ENCODE measurements at places on chromosomes 7 and 10.

- DNase-seq = no peak
These were observed 7.7 kb downstream of the DRGX start for GRCh38 chr10:49388161-49388560.

GRCh38 chr7:155987681-155988235 is 175.5 kb upstream of the SHH start:
- no peak for DNase-seq

GRCh38 chr7:69095649-69096048 is 502.6 kb upstream of the AUTS2 start:
- no peak for DNase-seq

- DNase-seq = no peak
These were observed 179.3 kb downstream of the HECW1 start for GRCh38 chr7:43291789-43292188.

DNA sequence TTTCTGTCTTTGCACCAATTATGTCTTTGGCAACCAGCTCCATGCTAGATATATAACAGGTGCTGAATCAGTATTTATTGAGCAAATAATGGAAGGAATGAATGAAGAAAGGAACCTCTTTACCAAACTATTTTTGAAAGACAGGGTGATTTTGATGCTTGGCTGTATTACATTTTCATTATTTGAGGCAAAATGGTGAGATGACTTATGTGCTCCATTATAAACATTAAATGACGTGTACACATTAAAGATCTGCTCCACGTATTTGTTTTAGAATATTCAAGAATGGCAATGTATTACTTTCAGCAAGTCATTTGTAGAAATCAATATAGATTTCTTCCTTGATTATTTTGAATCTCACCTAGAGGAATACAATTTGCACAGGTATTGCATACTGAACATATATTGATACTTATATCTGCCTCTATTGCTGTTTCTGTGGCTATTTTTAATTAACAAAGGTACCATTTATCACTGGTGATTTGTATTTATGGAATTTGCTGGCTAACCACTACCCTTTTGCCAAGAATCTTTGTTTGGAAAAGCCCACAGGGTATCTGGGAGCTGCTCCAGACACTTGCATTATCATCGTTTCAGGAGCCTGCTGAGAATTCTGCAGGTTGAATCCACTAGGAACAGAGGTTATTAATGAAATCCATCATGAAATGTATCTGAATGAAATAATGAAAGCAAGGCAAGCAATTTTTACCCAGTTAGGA is 92.2 kb downstream of the SEMA3C start:
- DNase-seq = no peak

GRCh38 chr10:104391150-104391968 is 37.7 kb downstream of the CFAP58 start:
- DNase-seq = no peak

GRCh38 chr10:86716466-86716865 is 40.0 kb upstream of the BMPR1A start:
- DNase-seq = no peak

GRCh38 chr7:10718768-10719167 is 254.9 kb upstream of the PHF14 start:
- DNase-seq = no peak

- no peak for DNase-seq
These were observed 54.1 kb upstream of the PSAP start for GRCh38 chr10:71905164-71905563.

GRCh38 chr7:148883266-148884048 is 634 bp downstream of the EZH2 start:
- DNase-seq = peak; percentile 64

GRCh38 chr7:101832205-101832631 is 14.8 kb downstream of the CUX1 start:
- DNase-seq = no peak

- DNase-seq = no peak
These were observed 151.5 kb downstream of the WDR11 start for GRCh38 chr10:121002586-121003205.

DNA sequence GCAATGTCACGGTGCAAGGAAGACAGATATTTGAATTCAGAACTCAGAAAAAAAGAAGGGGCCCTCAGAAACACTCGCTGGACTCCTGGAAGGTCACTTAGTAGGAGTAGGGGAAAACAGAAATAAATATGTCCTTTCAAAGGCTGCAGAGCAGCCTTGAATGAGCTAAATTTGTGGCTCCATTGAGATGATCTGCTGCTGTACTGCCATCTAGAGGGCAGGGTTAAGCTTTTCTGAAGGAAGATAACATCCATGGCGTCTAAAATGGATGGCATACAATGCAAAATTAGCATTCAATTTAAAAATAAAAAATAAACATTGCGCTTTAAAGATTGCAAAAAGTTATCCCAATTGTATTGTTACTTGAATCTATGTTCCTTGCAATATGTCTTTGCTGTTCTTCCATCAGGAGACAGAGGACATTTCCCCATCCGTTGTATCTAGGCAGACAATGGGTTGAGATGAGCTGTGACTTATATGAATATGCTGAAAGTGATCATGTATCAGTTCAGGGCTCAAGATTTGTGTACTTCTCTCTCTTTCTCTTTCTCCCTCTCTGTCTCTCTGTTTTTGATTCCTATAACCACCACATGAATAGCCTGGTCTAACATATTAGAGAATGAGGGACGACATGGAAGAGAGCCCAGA is 642.2 kb downstream of the SH2D4B start:
- no peak for DNase-seq

DNA sequence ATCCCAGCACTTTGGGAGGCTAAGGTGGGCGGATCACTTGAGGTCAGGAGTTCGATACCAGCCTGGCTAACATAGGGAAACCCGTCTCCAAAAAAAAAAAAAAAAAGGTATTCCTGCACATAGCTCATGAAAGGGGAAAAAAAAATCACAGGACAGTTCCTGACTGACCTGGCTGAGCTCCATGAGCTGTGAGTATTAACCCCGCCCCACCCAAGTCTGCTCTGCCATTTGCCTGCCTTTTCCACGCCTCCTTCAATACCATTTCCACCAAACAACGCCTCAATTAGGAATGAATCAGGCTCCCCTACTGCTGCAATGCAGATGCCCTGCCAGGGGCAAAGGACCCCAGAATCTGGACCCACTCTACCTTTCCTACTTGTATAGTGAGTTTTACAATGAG is 55.0 kb downstream of the PDIA4 start:
- no peak for DNase-seq

GRCh38 chr10:128263891-128264688 is 137.9 kb upstream of the MKI67 start:
- peak; percentile 91 for DNase-seq

GRCh38 chr10:127198721-127199120 is 2.3 kb upstream of the INSYN2A start:
- DNase-seq = no peak

- DNase-seq = no peak
These were observed 4.0 kb downstream of the BMPER start for GRCh38 chr7:33909318-33909717.

GRCh38 chr7:76054123-76055120 is 6.5 kb downstream of the MDH2 start:
- no peak for DNase-seq

GRCh38 chr7:4830176-4830575 is 31.7 kb downstream of the PAPOLB start:
- DNase-seq = peak; percentile 86

GRCh38 chr10:31274310-31274709 is 44.7 kb upstream of the ZEB1 start:
- DNase-seq = no peak

DNA sequence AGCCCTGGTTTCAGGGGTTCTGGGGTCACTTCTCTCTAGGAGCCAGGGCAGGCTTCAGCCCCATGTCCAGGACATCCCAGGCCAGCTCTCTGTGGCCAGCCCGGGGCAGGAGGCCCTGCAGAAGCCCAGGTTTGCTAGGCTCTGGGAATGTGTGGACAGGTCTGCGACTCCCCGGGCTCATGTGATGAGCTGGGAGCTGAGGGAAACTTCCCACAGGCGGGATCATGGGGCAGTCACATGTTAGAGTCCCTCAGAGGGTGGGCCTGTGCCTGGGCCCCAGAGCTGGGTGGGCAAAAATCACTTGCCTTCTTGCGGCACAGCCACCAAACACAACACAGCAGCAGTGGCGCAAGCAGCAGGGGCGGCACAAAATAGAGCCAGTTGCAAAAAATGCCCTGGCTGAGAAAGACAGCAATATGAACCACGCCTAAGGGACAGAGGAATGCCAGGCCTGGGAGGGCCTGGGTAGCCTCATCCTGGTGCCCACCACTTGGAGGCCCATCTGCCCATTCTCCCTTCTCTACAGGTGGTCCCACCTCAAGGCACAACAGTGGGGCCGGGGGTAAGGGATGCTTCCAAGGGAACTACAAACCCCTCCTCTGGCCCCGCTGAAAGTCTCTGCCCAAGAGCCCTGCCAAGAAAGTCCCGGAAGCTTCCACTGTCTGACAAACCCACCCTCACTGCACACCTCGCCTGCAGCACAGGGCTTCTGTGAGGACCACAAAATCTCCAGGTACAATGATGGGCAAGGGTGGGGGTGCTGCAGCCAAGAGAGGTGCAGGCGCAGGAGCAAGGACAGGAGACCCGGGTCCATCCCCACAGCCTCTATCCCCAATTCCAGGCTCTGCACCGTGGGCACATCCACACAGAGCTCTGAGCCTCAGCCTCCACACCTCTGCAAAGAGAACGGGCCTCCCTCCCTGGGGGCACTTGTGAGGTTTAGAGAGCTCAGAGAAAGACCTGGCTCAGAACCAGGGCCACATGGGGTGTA is 34.6 kb upstream of the ANTXRL start:
- DNase-seq = no peak

GRCh38 chr10:60138842-60139241 is 232.5 kb upstream of the CCDC6 start:
- no peak for DNase-seq

GRCh38 chr10:24989867-24990266 is 26.1 kb downstream of the ENKUR start:
- DNase-seq = no peak

GRCh38 chr10:22911889-22912762 is 15.7 kb upstream of the ARMC3 start:
- DNase-seq = no peak

DNA sequence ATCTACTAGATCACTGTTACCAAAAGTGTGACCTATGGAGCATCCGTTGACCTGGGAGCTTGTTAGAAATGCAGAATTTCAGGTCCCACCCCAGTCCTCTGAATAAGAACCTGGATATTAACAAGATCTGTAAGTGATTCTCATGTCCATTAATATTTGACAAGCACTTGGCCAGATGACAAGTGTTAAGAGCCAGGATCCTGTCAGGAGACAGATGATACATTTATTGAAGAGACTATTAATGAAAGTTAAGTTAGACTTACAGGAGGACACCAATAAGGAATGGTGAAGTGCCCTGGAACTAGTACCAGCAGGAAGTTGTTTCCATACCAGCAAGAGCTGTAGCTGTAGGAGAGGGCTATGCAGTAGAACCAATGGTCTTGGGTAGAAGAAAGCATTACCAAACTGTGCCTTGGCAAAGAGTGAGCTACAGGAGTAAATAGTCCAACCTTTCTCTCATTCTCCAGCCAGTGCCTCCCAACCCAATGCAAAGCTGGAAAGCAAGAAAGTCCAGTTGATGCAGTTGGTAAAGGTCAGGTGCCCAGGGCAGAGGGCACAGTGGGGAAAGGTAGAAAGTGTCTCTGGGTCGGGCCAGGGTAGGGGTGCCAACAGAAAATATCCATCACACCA is 35.3 kb upstream of the ADD3 start:
- DNase-seq = no peak

GRCh38 chr10:130404476-130405055 is 268.4 kb downstream of the GLRX3 start:
- DNase-seq = no peak

DNA sequence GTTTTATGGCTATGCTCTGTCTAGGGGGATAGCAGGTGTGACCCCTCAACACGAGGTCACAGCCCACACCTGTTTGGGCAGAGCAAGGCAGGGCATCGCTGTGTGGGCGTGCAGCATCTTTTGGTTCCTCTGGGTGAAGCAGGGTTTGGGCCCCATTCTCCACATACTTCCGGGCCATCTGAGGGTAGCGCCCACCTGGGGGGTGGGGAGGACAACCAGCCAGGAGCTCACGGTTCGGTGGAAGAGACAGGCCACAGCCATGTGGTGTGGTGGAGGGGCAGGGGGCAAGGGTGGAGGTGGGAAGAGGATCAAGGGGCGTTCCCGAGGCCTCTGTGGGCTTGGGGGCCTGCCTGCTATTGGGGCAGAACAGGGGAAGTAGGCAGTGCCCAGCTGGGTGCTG is 2.4 kb downstream of the SH2B2 start:
- no peak for DNase-seq

GRCh38 chr10:87845624-87845998 is 17.7 kb downstream of the KLLN start:
- no peak for DNase-seq

DNA sequence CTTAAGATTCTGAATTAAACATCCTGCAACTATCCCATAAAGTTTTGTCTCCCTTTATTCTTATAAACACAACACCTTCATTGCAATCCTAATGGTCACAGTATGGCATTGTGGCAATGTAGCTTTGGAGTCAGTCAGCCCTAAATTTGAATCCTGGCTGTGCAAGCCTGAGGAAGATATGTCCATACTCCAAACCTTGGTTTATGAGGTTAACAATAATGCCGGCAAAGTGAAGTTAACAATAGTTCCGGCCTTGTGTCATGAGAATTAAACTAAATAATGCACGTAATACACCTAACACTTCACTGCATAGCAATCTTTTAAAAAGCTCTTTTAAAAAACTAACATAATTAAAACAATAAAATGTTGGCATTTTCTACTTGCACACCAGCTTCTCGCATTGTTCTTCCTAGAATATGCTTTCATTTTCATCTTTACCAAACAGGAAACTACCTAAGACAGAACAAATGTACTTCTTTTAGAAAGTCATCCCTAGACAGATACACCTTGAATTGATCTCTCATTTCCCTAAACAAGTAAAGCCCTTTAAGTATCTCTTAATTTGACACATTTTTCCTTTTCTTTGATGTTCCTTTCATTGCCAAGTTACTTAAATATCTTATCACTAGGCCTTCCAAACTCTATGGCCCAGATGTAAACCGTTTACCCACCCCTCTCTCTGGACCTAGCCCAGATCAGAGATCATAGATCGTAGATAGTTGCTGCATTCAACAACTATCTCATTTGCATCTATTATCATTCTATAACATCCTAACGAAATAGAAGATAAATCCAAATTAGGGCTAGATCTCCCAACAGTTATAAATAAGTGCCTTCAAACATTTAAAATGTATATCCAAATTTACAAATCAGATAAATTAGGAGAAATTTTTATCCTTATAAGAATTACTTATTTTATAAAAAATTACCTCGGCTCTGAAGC is 66.7 kb downstream of the CREB3L2 start:
- DNase-seq = no peak

Data from glutamatergic neuron (in vitro differentiated cells).